Occipital lobe (tissue), 3 donors: ENCODE measurements at places on chromosomes 3 and 15.

GRCh38 chr3:51705276-51706020, 1.4 kb upstream of the GRM2 start:
- DNase-seq: no peak

DNA sequence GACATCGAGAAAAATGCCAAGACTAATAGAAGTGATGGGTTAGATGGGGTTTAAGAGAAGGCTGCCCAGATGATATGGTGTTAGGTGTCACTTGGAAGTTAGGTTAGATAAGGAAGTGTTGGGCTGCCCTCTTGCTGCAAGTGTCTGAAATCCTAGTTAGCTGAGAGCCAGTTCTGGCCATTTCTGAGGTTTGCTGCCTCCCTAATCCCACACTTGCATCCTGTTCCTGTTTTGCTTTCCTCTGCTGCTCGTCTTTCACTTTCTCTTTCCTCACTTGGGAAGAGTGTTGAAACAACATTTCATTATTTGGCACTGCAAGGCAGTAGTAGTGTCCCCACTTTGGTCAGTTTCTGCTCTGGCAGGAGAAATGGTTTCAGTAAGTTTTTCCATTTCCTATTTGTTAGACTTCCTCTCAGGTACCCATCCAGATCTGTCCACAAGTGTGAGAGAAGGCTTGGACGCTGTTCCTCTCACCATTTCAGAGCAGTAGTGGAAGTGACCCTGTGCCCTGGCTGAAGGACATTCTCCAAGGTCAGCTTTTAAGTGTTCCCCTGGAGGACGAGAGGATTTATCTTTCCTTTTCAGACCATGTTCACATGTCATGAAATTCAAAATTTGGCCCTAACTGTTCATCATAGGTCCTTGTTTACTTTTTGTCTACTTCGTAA, 93.3 kb downstream of the ADAMTSL3 start:
- DNase-seq: no peak

- DNase-seq: no peak
Observed at GRCh38 chr3:151460774-151461450, at the start of gene IGSF10. Gene IGSF10, minus strand, starts transcription at chr3:151461061. Its CDS starts 2,352 bp downstream, at chr3:151458709.

- no peak for DNase-seq
Observed at GRCh38 chr15:81002331-81003096, 1.8 kb downstream of the TLNRD1 start.

DNA sequence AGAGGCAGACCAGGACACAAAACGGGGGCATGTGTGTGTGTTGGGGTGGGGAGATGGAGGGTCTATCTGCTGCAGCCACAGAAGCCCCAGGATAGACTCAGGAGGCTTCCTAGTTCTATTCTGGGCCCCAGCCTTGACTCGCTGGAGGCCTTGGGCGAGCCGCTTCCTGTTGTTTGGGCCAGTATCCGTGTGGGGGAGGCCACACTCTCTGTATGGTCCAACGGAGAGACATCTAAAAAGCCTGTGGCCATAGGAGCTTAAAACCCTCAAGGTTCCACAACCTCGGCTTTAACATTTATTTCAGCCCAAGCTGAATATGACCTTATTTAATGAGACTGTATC, 32.8 kb downstream of the POC1A start:
- no peak for DNase-seq

DNA sequence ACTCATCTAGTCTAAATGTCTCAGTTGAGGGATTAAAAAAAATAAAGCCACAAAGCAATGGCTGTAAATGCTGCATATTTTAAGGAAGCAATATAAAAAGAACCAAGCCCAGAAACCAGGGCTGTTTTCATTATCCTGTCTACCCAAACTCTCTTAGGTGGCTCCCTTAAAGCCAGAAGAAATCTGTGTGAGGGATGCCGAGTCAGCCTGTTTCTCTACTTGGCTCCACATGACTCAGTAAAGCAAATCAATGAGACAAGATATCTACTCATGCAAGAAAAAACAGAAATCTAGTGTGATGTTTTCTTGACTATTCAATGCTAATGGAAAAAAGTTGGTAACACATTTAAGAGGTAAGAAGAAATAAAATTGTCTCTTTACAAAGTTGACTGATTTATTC, 296.2 kb downstream of the ZBTB20 start:
- no peak for DNase-seq

DNA sequence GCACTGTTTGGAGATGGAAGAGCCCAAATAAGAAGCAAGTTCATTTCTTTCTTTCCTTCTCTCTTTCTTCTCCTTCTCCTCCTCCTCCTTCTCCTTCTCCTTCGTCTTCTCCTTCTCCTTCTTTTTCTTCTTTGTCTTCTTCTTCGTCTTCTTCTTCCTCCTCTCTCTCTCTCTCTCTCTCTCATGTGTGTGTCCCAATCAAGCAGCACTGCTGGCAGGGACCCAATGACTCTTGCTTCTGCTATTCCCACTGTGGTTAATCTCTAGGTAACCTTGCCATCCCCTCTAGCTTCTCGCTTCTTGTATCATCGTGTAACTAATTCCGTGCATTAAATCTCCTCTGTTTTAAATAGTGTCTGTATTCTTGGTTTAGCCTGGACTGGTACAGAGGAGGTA, 26.1 kb upstream of the ZNF280D start:
- no peak for DNase-seq

GRCh38 chr3:48500656-48501055, 3.3 kb downstream of the SHISA5 start:
- no peak for DNase-seq

DNA sequence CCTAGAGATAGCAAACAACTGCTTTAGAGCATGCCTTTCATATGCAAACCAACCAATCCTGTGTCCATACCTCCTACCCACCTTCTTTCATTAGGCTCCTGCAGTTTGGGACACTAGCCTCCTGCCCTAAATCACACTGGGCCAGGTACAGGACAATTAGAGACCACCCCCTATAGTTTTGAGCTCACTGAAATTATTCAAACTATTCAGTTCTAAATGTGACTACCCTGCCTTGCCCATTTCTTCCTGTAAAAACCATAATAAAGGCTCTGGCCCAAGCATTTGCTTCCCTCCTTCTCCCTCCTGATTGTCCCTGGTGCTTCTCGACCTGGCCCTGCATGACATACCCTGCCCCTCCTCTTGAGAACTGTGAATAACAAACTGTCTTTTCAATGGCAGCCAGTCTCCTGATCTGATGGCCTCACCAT, 31.4 kb upstream of the LRIG1 start:
- no peak for DNase-seq

GRCh38 chr3:98593046-98593936, at the start of gene CPOX:
Gene CPOX, minus strand, starts transcription at chr3:98593611. Its CDS starts 107 bp downstream, at chr3:98593504.
- DNase-seq: peak; percentile 93

DNA sequence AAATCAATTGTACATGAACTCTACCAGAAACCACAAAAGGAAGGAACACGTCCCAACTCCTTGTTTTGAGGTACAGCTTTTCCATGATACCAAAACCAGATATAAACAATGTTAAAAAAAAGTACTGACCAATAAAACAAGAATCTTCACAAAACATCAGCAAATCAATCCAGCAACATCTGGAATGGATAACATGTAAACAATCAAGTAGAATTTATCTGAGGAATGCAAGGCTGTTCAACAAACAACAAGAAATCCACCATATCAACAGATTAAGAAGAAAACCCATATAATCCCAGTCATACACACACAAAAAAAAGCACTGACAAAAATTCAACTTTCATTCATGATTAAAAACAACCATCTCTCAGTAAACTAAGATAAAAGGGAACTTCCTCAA, 26.7 kb downstream of the TJP1 start:
- DNase-seq: no peak

- no peak for DNase-seq
Observed at GRCh38 chr3:189311521-189311920, 139.8 kb downstream of the TPRG1 start.

DNA sequence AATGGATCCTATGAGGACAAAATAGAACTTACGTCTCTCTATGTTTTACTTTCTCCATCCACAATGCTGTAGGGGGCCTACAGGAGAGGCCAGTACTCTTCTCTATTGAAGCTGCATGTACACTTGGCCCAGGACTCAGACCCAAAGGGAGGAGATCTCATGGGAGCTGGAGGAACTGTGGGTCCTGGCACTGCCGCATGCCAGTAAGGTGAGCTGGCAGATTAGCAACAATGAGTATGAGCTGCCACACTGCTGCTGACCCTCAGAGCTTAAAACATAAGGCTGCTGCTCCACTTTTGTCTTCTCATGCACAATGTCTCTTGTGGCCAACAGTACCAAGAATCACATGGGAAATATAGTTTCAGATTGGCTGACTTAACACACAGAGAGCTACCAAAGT, 57.8 kb upstream of the TBC1D5 start:
- no peak for DNase-seq

GRCh38 chr15:70093070-70093469, 4.6 kb downstream of the TLE3 start:
- no peak for DNase-seq

GRCh38 chr15:39227001-39227400, 353.9 kb upstream of the THBS1 start:
- no peak for DNase-seq

DNA sequence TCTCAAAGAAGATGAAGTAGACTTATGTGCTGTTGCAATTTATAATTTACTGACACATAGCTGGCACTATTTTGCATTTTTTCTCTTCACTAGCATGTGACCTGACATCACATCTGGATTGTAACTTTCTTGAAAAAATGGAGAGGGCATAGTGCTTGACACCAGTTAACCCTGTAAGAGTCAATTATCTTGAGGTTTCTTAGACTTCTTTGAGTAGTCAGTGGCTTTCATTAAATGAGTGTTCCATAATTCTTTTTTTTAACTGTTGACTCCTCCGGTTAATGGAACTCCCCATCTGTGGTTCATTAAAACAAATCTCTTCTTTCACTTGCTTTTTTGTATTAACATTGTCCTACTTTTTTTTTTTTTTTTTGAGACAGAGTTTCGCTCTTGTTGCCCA, 16.9 kb upstream of the PRKCI start:
- DNase-seq: no peak

DNA sequence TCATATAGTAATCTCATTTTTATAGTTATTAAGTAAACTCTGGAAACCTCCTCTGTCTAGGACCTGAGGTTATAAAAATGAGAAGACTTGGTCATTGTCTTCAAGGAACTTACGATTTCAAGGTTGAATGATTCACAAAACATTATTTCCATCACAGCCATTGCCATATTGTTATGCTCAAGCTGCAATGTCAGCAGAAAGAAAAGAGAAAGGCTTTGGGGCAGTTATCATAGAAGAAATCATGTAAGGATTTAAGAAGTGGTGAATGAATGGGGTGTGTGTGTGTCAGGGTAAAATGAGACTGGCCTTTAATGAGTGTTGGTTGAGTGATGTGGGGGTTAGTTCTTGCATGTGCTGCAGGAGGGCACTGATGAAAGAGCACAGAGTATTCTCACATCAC, 346.8 kb downstream of the SQOR start:
- no peak for DNase-seq

- no peak for DNase-seq
Observed at GRCh38 chr15:38182900-38183299, 69.7 kb upstream of the SPRED1 start.

DNA sequence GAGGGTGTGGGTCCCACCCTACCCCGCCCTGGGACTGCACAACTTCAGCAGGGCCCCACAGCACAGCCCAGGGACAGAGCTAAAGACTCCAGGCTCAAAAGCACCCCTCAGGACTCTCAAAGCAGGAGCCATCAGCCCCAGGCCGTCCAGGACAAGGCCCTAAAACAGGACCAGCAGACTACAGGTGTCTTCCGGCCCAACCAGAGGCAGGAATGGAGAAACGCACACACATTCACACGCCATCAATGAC, 26.1 kb downstream of the ATRIP start:
- DNase-seq: no peak

GRCh38 chr15:89489376-89489775, 7.0 kb downstream of the RHCG start:
- no peak for DNase-seq

GRCh38 chr3:66322436-66322835, 101.6 kb downstream of the SLC25A26 start:
- no peak for DNase-seq

DNA sequence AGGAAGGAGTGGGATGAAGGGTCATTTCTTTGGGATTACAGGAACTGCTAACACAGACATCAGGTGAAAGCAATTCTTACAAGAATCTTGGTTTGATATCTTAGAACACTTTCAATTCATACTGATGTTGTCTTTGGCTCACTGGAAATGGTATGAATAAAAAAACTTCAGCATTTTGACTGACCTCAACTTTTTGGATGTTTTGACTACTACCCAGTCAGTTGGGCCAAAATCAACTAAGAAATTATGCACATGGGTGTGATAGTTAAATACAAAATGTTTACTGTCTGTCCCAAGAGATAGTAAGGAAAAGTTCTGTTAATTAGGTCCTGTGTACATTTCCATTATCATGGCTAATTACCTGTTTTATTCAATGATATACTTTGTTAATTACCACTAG, 165.5 kb upstream of the LRIG1 start:
- no peak for DNase-seq

DNA sequence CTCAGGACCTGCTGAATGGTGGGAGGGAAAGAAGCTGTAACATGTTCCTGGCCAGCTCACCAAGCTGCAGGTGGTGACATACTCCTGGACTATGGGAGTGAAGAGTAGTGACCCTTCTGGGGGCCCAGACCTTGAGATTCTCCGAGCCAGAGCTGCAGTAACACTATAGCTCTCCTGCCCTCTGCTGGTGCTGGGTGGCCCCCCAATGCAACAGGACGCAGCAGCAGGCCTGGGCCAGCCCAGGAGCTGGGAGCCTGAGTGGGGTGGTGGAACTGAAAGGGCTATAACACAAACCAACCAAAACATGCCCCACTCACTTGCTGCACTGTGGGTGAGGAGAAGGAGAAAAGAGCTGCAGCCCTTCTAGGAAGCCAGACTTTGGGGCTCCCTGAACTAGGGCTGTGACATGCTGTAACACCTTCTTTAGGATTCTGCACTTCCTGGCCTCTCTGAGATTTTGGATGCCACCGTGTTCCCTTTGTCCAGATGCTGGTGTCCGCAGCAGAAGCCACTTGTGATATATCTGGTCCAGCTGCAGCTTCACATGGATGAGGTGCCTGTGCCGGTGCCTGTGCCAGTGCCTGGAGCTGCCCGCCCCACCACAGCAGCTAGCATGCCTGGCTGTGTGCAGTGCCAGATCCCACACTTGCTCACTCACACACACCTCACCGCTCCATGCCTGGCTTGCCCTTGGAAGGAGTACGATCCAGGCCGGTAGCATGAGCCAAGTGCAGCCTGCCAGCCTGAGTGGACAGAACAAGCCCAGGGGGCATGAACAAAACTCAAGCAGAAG, 636.8 kb upstream of the KCNMB2 start:
- DNase-seq: no peak
